ENCODE measurements at places on chromosomes 2 and 18. TPM values are rescaled to one million over a fixed set of nuclear protein-coding genes. Genes with fewer than 3 reads are reported as not detected.

GRCh38 chr2:109312902-109313301 is 183.9 kb downstream of the SH3RF3 start:
- H3K4me1 ChIP-seq: no peaks in the 10 kb centered on the region
- no peak overlapping the region for H3K27ac ChIP-seq
- H3K27me3 ChIP-seq: no peaks in the 10 kb centered on the region
- H3K4me3 ChIP-seq: no peak overlapping the region
- H3K36me3 ChIP-seq: no peaks in the 10 kb centered on the region

DNA sequence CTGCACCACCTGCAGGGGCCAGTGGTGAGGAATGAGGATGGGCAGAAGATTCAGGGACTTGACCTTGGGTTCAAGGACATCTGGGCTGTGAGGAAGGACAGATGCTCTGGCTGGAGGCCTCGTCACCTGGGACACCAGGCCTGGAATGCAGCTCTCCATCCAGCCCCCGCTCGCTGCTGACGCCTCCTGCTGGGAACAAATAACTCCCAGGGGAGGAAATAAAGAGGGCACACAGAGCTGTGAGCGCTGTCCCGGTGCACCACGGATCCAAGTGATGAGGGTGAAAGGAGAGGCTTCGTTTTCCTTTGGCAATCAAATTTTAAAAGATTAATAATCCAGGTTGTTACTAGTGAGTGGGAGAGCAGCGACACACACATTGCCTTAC is 368.0 kb upstream of the MYT1L start:
- H3K36me3 ChIP-seq: no peaks in the 10 kb centered on the region
- H3K27ac ChIP-seq: no peak overlapping the region
- no peaks in the 10 kb centered on the region for H3K4me1 ChIP-seq
- no peaks in the 10 kb centered on the region for H3K27me3 ChIP-seq
- no peak for DNase-seq
- no peak overlapping the region for H3K4me3 ChIP-seq

UGT1A3 gene
- polyA plus RNA-seq: 5.1 TPM

DNA sequence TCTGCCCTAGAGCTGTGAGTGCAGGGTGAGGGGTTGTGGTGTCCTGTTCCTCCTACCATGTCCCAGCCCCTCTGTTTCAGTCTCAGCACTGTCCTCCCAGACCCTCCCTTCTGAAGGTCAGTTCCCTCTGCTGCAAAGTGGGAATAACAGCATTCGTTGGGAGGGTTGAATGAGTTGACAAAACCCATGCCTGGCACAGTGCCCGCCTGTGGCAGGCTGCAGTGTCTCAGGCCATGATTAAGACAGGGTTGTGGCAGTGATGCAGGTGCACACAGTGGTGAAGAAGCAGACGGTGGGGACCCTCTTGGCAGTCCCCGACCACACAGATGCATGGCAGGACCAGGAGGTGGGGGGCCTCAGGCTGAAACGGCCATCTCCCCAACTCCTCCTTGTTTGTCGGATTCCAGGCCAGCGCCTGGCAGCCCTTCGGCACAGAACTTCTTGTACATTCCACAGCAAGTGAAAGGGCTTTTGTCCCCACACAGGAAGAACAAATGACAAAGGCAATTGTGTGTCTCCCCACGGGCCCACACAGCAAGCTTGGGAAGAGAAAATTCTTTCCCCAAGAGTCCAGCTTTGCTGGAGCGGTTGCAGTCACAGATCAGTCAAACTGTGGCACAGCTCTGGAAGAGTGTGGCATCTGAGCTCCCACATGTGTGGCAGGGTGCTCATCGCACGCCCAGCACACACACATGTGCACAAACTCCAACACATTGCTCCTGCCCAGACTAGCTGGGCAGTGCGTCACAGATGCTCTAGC is 92.0 kb upstream of the MSH2 start:
- no peaks in the 10 kb centered on the region for H3K27me3 ChIP-seq
- H3K27ac ChIP-seq: peak overlapping the region; percentile 88
- H3K4me1 ChIP-seq: peaks cover 18% of the 10 kb centered on the region
- peak; percentile 72 for DNase-seq

DNA sequence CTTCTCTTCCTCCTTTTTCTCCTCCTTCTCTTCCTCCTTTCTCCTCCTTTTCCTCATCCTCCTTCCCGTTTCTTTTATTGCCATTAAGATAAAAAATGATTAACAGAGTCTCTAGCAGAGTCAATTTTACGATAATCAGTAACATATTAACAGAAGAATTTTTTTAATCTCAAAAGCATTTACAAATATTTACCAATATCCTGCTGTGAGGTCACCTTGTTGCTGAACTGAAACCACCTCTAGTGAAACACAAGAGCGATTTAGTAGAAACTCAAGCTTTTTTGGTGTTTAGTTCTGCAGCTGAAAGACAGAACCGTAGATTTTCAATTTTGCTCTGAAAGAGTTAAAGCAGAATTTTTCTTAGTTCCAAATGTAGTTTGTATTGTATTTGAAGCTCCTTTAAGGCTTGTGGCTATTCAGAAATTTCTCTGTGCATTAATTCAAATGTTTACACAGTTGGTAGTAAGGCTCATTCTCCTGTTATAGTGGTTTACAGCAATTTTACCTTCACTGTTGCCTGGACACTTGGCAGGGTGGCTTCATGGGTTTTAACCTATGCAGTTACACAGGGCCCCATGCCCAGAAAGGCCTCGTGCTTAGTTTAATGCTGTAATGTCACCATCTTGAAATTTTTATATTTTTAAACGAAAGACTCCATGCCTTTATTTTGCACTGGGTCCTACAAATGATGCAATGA is 1106.6 kb upstream of the FAM98A start:
- H3K4me1 ChIP-seq: no peaks in the 10 kb centered on the region
- H3K27ac ChIP-seq: no peak overlapping the region
- H3K4me3 ChIP-seq: no peak overlapping the region
- H3K27me3 ChIP-seq: no peaks in the 10 kb centered on the region
- DNase-seq: peak; percentile 18

DNA sequence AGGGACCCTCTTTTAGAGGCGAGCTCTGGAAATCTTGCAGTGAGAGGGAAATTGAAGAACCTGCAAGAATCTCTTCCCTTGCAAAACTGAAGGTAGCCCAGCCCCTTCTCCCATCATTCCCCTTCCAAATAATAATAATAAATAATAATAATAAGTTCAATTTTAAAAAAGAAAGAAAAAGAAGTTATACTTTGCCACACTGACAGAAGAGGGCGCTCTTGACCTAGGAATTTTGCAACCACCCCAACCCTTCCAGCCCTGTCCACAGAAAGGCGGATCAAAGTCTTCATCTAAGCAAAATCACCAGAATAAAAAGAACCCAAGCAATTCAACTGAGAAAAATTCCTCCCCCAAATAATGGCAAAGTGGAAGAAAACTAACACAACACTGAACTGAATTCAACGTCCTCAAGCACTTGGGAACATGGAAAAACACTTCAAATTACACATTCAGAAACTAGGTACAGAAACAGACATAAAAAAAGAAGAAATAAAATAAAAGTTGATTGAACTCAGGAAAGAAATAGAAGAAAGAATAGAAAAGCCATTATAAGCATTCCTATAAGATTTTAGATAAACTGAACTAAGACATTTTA is 98.9 kb upstream of the GLS start:
- H3K36me3 ChIP-seq: no peaks in the 10 kb centered on the region
- H3K4me1 ChIP-seq: peaks cover 27% of the 10 kb centered on the region
- no peaks in the 10 kb centered on the region for H3K27me3 ChIP-seq
- H3K4me3 ChIP-seq: no peak overlapping the region
- no peak overlapping the region for H3K27ac ChIP-seq

LTBP1 gene
- polyA plus RNA-seq: 2.4 TPM

DNA sequence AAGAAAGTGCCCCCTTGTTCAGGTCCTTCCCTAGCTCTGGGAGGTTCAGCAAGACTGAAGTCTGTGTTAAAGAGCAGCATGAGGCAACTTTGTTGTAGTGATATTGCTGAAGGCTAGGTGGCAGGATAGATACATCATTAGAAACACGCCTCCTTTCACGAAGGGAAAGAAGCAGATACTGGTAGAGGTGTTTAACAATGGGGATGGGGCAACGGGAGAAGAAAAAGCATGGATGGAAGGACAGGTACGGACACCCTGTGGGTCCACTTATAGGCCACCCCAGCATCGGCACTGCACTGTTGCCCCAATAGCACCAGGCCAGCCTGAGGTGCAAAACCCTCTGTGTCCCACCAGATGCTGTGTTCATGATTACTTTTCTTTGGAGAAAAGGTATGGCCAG is 3.5 kb upstream of the IGFBP5 start:
- DNase-seq: peak; percentile 26
- H3K36me3 ChIP-seq: no peaks in the 10 kb centered on the region
- peaks cover 51% of the 10 kb centered on the region for H3K27me3 ChIP-seq
- H3K27ac ChIP-seq: no peak overlapping the region
- H3K4me1 ChIP-seq: peaks cover 14% of the 10 kb centered on the region

THSD7B gene
- 0.90 TPM for polyA plus RNA-seq

DNA sequence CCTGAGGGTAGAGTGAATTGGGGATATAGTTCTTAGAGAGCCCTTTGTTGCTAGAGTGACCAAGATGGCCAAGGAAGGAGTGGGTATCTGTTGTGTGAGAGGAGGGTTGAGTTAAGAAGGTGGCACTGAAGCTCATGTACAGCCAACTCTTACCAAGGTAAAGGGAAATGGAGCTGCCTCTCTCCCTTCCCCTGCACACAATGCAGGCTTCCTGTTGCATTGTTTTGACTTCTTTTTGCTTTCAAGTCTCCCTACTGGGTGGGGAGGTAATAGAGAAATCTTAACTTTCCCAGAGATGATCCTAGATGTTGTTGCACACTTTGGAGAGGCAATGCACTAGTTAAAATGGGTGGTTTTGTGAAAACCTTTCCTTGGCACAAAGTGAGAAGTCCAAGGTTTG is 23.8 kb downstream of the HOXD1 start:
- no peak overlapping the region for H3K27ac ChIP-seq
- no peaks in the 10 kb centered on the region for H3K36me3 ChIP-seq
- no peaks in the 10 kb centered on the region for H3K27me3 ChIP-seq
- no peak overlapping the region for H3K4me3 ChIP-seq
- no peak for DNase-seq
- no peaks in the 10 kb centered on the region for H3K4me1 ChIP-seq

- H3K36me3 ChIP-seq: no peaks in the 10 kb centered on the region
- no peak overlapping the region for H3K27ac ChIP-seq
- H3K4me1 ChIP-seq: no peaks in the 10 kb centered on the region
- no peak for DNase-seq
- no peak overlapping the region for H3K4me3 ChIP-seq
Measured at GRCh38 chr18:10261344-10262276, 192.8 kb upstream of the APCDD1 start.

- H3K27ac ChIP-seq: no peak overlapping the region
- no peak overlapping the region for H3K4me3 ChIP-seq
- no peaks in the 10 kb centered on the region for H3K27me3 ChIP-seq
- no peaks in the 10 kb centered on the region for H3K36me3 ChIP-seq
- peak; percentile 66 for DNase-seq
Measured at GRCh38 chr2:101200676-101201075, 49.5 kb upstream of the TBC1D8 start.

GKN2 gene
- not detected for polyA plus RNA-seq

ADI1 gene
- 326 TPM for polyA plus RNA-seq

KDSR gene
- polyA plus RNA-seq: 5.8 TPM

GRCh38 chr18:31772699-31773098 is 12.0 kb upstream of the SLC25A52 start:
- no peak overlapping the region for H3K4me3 ChIP-seq
- H3K36me3 ChIP-seq: no peaks in the 10 kb centered on the region
- no peaks in the 10 kb centered on the region for H3K27me3 ChIP-seq
- no peak overlapping the region for H3K27ac ChIP-seq

LYPD6B gene
- 11.1 TPM for polyA plus RNA-seq

GRCh38 chr2:119545754-119546446 is 1.7 kb downstream of the CFAP221 start:
- no peaks in the 10 kb centered on the region for H3K27me3 ChIP-seq
- H3K4me3 ChIP-seq: no peak overlapping the region
- peaks cover 10% of the 10 kb centered on the region for H3K4me1 ChIP-seq
- H3K27ac ChIP-seq: peak overlapping the region; percentile 97
- DNase-seq: peak; percentile 85

POTEC gene
- polyA plus RNA-seq: 0.01 TPM

- DNase-seq: no peak
- H3K4me3 ChIP-seq: no peak overlapping the region
Measured at GRCh38 chr2:129490641-129491040, 488.8 kb upstream of the RAB6C start.

GRCh38 chr2:240905176-240905781 is 857 bp upstream of the CROCC2 start:
- no peak overlapping the region for H3K27ac ChIP-seq
- no peak overlapping the region for H3K4me3 ChIP-seq
- peaks cover 6% of the 10 kb centered on the region for H3K4me1 ChIP-seq
- H3K36me3 ChIP-seq: no peaks in the 10 kb centered on the region
- peaks cover 5% of the 10 kb centered on the region for H3K27me3 ChIP-seq

CROCC2 gene
- 0.13 TPM for polyA plus RNA-seq

GRCh38 chr2:96853321-96853720 is 4.5 kb downstream of the ANKRD39 start:
- no peaks in the 10 kb centered on the region for H3K27me3 ChIP-seq
- peaks cover 34% of the 10 kb centered on the region for H3K36me3 ChIP-seq
- no peak overlapping the region for H3K4me3 ChIP-seq
- DNase-seq: no peak

GRCh38 chr2:191682126-191682525 is 4.2 kb downstream of the NABP1 start:
- H3K36me3 ChIP-seq: peaks cover 9% of the 10 kb centered on the region
- no peak for DNase-seq
- peaks cover 2% of the 10 kb centered on the region for H3K4me1 ChIP-seq
- no peaks in the 10 kb centered on the region for H3K27me3 ChIP-seq

ITGAV gene
- 5.1 TPM for polyA plus RNA-seq

DNA sequence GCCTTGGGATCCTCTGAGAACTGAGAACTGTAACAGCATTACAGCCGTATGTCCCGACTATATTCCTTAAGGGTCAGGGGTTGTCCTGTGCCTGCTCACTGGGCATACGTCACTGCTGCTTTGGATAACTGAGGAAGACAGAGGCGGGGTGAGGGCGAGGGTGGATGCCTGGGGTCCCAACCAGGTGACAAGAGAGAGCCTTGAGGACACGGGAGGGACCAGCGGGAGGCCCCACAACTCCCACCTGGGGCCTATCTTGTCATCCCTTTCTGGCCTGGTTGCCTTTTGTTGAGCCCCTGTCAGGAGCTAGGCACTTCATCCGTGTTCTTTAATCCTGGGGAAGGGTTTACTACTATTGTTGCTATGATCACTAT is 28.8 kb downstream of the INPP5D start:
- no peak overlapping the region for H3K4me3 ChIP-seq
- no peak overlapping the region for H3K27ac ChIP-seq
- H3K36me3 ChIP-seq: no peaks in the 10 kb centered on the region

Data from small intestine (tissue), 16 donors.